ENCODE measurements at places on chromosomes 7 and 10. TPM values are rescaled to one million over a fixed set of nuclear protein-coding genes. Genes with fewer than 3 reads are reported as not detected.

Gene ADARB2
- 4.2 TPM for total RNA-seq

Gene MMD2
- not detected for total RNA-seq

Gene AEBP1
- 130 TPM for total RNA-seq

Gene CPA5
- not detected for total RNA-seq

Gene HGF
- total RNA-seq: 3.2 TPM

Gene GIMAP5
- total RNA-seq: 10.3 TPM

Gene COL26A1
- total RNA-seq: not detected

Gene ACADSB
- total RNA-seq: 34.8 TPM

Gene SLK
- total RNA-seq: 75.8 TPM

Gene AKR1C8
- not detected for total RNA-seq

Gene FOXI2
- total RNA-seq: not detected

All from mucosa of descending colon (tissue), 3 donors.